Activated naive CD4-positive, alpha-beta T cell treated with anti-CD3 and anti-CD28 coated beads for 36 hours (primary cell): ENCODE measurements at places on chromosomes 4 and X.

- DNase-seq: no peak
These were observed 4.0 kb upstream of the KCNIP4 start for GRCh38 chr4:21952549-21952948.

GRCh38 chrX:15465896-15466651, 27.1 kb downstream of the PIR start:
- DNase-seq: peak; percentile 5

DNA sequence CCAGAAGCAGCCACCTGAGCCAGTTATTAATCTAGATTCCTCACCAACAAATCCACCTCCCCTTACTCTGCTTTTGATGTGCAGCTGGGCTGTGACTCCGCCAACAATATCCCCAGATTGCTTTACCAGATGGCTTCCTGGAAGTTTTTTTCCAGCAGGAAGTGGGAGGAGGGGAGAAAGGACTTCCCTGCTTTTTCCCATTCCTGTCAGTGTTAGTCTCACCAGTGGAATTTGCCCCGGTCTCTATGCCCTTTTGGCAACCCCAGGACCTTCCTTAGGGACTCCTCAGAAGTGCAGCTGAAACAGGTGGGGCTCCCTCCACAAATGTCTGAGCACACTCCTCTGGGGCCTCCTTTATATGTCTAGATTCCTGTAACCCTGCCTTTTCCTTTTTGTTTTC, 465.2 kb upstream of the IGFBP7 start:
- no peak for DNase-seq

- no peak for DNase-seq
These were observed 356.7 kb upstream of the GATB start for GRCh38 chr4:152117520-152117919.

- no peak for DNase-seq
These were observed 253.8 kb upstream of the KCNIP4 start for GRCh38 chr4:22202246-22202974.

DNA sequence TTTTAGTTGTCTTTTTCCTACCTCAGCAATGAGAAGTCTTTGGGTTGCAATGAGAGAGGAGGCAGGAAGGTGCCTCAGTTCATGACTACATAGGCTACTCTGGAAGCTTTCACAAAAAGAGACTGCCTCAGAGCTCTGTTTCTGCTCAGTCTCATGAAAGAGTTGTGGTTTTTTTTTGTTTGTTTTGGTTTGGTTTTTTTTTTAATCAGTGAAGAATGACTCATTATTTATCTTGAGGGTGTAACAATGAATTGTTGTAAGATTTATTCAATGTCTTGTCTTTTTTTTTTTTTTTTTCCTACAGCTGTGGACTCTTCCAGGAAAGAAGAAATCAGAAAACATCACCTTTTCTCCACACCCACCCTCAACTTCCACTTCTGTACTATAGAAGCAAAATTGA, 67.5 kb upstream of the CXCL13 start:
- no peak for DNase-seq

DNA sequence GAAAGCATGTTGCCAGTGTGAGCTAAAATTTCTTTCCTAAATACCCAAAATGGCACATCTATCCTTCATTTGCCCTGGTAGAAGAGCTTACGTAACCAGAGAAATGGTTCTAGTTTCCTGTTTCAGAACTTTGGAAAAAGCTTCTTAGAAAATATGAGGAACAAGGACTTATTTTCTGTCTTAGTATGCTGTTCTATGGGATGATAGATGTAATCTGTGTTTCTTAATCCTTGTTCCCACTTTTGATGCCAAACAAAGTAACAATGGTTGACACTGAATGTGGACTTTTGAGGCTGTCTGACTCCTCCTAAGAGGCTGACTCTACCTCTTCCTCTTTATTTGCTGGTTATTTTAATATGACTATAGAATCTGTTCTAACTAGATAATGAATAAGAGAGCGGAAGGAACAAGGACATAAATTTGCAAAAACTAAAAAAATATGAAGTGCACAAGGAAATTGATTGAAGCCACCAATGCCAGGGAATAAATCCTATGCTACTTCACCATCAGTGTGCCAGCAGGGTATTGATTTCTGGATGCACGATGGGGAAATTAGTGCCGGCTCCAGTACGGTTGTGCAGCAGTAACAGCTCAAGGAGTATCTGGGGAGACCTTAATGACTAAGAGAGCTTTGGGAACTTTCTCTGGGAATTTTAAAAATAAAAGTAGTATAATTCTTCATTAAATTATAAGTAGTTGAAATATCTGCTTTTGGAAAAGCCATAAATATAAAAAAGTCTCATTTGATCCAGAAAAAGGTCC, 39.4 kb upstream of the TET2 start:
- DNase-seq: no peak

GRCh38 chr4:144336633-144337032, 196.1 kb upstream of the GYPA start:
- no peak for DNase-seq

DNA sequence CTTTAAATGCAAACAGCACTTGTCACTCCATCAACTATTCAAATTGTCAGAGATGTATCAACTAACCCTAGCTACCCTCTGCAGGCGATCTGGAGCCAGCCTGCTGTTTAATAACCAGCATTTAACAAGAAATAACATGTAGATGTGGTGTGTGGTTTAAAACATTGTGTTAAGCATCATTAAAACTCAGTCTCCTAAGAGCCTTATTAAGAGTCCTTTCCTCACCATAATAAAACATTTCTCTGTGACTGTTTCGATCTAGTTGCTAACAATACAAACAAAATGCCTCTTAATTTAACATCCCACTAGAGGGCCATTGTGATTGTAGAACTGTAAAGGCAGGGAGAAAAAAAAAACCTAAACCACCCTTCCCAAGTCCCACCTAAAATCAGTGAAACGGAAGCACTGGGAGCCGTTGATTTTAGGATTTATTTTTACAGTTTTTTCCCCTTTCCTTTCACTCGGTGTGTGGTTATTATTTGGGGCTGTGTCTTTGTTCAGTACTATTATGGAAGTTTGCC, 708.6 kb downstream of the C4orf33 start:
- DNase-seq: no peak

GRCh38 chr4:126610933-126611332, 1021.8 kb upstream of the INTU start:
- DNase-seq: no peak

GRCh38 chr4:84931961-84932360, 34.5 kb downstream of the WDFY3 start:
- no peak for DNase-seq

GRCh38 chrX:53714580-53715345, 28.2 kb upstream of the HUWE1 start:
- peak; percentile 77 for DNase-seq

DNA sequence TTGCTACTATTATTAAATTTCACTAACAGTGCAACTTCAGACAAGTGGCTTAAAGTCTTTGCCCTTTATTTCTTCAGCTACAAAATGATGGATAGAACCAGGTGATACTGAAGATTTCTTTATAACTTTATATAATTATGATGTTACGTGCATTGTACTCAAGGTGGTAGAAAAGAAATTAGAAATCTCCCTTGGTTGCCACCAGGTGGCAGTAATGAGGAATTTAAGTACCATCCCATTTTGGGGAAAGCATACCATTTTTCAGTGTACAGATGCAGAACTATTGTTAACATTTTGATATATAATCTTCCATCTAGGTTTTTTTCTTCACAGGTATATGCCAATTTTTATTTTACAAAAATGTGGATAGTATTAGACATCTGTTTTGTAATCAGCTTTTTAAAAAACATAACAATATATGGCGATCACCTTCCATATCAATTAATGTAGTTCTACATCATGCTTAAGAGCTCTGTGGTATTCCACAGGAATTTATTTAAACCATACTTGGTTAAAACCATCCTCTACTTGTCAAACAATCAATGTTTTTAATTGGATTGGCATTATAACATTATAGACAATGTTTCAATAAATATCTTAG, 37.7 kb upstream of the RAB33B start:
- peak; percentile 10 for DNase-seq

DNA sequence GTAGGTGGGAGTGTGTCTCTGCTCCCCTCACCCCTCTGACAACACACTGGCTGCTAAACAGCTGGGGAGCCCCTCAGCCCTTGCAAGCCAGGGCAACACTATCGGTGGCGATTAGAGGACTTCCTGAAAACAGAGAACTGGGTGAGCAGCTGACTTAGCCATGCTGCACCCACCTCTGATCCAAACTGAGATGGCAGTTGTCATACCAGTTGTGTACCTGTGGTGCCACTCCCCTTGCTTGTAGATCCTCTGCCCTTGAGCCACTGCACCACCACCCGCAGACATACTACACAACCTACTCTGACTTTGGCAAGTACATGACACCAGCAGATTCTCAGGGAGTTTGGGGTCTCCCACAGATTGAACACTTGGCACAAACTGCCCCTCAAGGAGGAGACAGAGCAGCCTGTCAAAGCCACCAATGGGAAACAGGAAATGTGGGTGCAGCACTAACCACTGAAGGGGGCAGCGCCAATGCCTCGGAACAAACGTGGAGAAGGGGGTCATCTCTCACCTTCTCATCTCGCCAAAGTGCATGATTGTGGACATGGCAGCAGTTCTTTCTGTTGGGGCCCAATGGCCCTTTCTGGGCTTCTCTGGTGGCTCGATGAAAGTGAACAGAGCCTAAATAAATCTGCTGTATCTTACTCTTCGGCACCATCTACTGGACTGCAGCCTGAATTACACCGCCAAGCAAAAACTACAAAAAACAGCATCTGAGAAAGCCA, 119.8 kb downstream of the NEK1 start:
- DNase-seq: peak; percentile 38

GRCh38 chr4:77110730-77111129, 34.9 kb upstream of the CCNI start:
- no peak for DNase-seq

GRCh38 chrX:10111364-10112148, 45.2 kb upstream of the CLCN4 start:
- peak; percentile 59 for DNase-seq

DNA sequence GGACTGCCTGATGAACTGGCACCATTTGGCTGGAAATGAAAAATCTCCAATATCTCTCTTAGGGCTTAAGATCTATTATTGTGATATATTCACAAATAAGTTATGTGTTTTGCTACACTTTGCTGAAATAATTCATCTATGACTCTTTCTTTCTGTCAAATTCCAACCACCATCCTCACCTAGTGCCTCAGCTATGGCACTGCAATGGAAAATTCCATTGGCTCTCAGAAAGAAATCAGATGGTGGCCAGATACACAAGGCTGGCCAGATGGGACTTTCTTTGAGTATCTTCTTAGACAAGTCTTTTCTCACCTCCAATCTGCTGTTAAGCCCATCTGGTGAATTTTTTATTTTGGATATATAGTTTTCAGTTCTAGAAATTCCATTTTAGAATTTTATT, 28.0 kb downstream of the NAT8L start:
- no peak for DNase-seq

- DNase-seq: no peak
These were observed 3.8 kb upstream of the CENPC start for GRCh38 chr4:67549123-67549522.

DNA sequence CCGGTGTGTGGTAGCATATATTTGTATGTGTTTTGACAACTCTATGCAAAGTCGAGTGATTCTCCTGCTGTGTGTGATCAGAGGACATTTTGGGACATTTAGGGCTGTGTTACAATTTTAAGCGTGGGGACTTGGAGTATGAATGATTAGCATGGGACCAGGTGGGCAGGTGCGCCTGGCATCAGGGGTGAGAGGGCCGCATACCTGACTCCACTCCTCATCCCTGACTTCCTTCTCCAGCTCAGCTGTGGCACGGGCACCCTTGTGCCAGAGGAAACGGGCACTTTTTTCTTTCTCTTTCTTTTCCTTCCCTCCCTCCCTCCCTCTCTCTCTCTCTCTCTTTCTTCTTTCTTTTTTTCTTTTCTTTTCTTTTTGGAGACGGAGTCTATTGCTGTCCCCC, 15.7 kb upstream of the PLCXD1 start:
- no peak for DNase-seq

DNA sequence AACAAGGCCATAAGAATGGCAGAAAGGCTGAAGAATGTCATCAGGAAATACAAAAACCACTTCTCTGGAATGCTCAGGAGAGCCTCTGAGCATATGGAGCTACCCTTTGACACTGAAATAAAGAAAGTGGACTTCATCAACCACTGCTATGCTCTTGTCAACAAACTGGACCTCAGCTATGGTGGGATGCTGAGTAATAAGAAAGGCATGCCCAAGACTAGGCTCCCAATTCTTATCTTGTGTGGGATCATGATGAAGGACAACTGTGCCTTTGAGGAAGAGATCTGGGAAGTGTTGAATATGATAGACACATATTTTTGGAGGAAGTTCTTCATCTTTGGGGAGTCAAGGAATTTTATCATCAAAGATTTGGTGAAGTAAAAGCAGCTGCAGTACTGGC, 86.9 kb upstream of the MAGEB16 start:
- DNase-seq: no peak

DNA sequence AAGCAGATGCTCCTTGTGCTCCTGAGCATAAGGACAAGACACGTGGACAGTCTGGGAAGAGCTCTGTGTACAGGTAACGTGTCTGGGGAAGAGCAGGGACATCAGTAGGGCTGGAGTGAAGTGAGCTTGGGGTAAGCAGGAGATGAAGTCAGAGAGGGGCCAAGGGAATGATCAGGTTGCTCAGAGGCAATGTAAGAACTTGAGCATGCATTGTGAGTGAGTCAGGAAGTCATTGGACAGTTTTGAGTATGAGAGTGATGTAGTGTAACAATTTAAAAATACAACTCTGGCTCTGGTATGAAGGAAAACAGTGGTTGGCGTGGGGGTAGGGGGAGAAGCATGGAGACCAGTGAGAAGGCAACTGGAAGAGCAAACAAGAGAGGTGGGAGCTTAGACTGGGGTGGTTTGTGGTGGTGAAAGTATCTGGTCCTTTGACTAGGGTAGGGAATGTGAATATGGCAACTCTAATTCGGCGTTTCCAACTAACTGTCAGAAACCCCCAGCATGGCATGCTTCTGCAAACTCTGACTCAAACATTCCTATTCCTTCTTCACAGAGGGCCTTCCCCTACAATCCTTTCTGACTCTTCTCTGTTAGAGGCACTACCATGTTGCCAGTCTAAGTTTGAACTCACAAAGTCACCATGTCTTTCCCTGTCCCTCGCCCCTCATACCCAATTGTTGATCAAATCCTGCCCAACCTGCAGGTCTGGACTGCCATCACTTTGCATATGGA, 57.2 kb downstream of the STBD1 start:
- DNase-seq: peak; percentile 7
